ENCODE measurements at places on chromosomes 16 and 17. TPM values are rescaled to one million over a fixed set of nuclear protein-coding genes. Genes with fewer than 3 reads are reported as not detected.

DNA sequence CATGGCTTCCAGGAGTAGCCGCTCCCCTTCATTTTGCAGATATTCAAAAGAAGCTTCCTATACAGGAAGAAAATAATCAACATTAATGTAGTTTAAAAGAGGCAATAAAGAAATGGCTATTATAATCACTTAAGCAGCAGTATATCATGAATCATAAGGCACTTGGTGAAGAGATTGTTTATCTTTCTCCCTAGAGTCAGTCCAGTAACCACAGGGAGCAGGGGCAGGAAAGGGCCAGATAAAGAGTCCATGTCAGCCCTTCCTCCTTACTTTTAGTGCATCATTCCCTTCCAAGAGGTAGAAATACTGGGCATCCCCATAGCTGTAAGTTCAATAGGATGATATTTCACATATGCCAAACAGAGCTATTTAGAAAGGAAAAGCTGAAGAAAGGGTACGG, 184.6 kb upstream of the C17orf78 start:
- DNase-seq = no peak

- no peak for DNase-seq
These were observed 21.4 kb downstream of the PLCD3 start for GRCh38 chr17:45110676-45111611.

The CA7 gene
- 0.55 TPM for total RNA-seq

- DNase-seq = no peak
These were observed 3.5 kb downstream of the SLC47A1 start for GRCh38 chr17:19537111-19537510.

DNA sequence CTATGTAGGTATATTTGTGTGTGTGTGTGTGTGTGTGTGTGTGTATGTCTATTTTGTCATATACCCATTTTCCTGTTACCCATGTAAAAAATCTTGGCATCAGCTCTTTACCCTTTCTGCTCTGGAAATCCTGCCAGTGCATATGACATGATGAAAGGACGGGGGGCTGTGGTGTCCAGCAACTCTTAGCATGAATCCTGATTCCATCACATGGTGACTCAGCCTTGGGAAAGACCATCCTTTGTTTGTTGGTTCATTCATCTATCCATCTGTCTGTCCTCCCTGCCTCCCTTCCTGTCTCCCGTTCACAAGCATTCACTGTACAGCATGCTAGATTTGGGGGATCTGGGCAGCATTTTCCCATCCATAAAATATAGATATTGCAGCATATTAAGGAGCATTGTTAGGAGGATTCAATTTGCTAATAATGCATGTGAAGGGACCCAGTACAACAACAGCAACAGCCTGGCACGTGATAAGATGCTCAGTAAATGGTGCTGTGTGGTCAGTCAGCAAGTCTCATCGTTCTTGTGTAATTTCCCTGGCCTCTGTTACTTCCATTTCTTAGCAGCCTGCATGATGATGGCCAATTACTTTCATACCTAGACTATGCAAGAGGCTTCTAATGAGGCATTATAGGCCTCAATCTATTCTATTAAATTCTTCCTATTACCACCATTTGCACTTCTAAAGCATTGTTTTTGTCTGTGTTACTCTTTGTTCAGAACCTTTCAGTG, 191.0 kb downstream of the PRKCA start:
- no peak for DNase-seq

GRCh38 chr17:61598014-61598413, 7.0 kb upstream of the NACA2 start:
- DNase-seq = no peak

GRCh38 chr17:69945698-69946185, 129.3 kb upstream of the KCNJ16 start:
- DNase-seq = no peak

DNA sequence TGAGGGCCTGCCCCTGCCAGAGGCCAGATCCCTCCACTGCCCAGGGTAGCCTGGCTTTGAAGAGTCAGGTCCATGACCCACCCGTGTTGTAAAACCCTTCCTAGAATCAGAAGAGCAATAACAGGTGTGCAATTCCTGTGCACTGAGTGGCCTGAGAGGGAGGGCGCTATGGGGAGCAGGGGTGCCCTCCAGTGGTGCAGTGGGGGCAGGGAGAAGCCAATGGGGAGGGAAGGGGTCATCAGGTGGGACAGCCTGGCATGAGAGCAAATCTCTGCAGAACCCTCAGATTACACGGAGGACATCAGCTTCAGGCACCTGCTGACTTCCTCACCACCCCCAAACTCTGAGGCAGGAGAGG, 72.9 kb upstream of the ZNF469 start:
- DNase-seq = no peak

DNA sequence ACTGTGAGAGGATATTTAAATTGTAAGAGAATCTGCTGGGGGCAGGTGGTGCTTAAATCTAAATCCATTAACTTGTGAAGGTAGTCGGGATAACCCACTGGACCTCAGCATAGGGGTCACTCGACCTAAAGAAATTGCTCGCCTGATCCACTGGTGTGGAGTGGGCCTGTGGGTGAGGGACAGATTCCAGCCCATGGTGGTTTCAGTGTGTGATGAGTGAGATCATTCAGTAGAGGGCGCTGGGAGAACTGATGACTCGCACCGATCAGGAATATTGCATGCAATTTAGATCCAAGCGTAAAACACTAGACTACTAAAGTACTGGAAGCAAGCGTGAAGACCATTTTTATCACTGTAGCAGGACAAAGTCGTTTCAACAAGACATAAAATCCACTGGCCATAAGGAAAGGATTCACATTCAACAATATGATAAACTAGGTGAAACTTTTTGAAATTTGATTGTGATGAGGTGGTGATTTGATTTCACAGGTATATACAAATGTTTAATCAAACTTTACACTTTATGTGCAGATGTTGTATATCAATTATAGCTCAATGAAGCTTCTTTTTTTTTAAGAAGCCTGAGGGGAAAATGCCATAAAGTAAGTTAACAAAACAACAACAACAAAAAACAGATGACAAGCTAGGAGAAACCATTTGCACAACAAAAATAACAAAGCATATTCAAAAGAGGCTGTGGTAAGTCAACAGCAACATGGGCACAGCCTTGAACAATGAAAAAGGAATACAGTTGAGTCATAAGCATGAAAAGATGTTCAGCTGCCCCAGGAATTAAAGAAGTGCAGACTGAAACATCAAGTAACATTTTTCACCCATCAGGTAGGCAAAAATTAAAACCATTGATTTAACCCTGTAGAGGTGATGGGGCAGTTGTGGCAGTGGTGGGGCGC, 7.5 kb upstream of the TMEM170A start:
- peak; percentile 62 for DNase-seq

- peak; percentile 100 for DNase-seq
These were observed at the start of the genes IFT20 and TNFAIP1 for GRCh38 chr17:28335201-28335958. Gene IFT20 (minus strand): TSS chr17:28335472. CDS start chr17:28331985, 3,487 bp downstream. Gene TNFAIP1 (plus strand): TSS chr17:28335761. CDS start chr17:28339522, 3,761 bp downstream.

DNA sequence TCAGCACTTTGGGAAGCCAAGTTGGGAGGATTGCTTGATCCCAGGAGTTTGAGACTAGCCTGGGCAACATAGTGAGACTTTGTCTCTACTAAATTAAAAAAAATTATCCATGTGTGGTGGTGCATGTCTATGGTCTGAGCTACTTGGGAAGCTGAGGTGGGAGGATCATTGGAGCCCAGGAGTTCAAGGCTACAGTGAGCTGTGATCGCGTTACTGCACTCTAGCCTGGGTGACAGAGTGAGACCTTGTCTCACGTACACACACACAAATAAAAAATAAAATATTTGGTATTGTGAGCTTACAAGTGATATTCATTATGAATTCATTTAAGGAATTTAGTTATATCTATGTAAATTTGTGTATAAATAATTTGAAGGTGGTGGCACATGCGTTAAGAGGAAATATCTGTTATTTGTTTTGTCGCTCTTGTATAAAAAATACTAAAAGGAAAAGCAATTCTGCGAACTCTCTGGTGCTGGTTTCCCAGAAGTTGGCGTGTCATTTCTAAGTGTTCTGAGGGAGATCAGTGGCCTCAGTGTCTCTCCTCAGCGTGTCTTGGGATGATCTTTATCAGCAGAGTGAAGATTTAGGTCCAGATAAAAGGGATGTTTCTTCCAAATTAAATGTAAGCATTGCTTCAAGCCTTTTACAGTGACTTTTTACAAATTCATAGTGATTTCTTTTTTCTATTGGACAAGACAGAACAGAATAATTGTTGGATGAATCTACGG, 187.6 kb downstream of the FTO start:
- no peak for DNase-seq

Measured in H9 (cell line).